ENCODE measurements at places on chromosomes 1 and 21.
A peak's percentile ranks its signal among the peaks of the same experiment; 100 is the strongest.

DNA sequence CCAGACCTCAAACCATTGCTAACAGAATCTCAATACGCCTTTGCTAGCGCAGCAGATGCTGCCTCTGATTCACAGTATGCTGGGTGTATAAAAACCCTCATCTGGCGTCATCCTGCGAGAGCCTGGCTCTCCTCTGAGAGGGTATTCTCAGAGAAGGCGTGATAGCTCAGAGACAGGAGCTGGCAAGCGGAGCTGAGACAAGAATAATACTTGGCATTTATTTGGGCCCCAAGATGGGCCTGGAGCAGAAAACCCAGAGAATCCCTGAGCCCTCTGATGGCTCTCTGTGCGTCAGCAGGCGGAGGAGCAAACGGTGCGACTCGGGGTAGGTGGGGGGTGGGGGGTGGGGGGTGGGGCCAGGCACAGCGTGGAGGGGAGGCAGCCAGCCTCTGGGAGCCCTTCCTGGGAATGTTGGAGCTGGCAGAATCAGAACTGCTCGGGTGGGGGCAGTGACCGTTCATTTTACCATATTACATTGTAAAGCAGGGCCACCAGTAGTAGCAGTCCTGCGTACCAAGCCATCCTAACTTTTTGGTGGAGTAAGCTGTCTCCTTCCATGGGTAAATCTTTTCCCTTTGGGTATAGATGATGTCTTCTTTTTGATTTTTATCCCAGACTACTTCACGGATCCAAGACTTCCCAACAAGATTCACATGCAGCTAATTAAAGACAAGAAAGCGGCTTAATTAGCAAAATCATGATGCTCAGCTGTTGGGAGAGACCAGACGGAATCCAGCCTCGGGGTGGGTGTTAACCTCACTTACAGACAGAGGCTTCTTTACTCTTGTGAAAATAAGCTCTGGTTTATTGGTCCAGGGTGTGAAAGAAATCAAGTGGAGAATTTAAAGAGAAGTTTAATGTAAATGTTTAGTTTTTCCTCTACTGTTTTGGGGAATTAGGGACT is 7.1 kb downstream of the RIIAD1 start:
- DNase-seq, result peak; percentile 65

DNA sequence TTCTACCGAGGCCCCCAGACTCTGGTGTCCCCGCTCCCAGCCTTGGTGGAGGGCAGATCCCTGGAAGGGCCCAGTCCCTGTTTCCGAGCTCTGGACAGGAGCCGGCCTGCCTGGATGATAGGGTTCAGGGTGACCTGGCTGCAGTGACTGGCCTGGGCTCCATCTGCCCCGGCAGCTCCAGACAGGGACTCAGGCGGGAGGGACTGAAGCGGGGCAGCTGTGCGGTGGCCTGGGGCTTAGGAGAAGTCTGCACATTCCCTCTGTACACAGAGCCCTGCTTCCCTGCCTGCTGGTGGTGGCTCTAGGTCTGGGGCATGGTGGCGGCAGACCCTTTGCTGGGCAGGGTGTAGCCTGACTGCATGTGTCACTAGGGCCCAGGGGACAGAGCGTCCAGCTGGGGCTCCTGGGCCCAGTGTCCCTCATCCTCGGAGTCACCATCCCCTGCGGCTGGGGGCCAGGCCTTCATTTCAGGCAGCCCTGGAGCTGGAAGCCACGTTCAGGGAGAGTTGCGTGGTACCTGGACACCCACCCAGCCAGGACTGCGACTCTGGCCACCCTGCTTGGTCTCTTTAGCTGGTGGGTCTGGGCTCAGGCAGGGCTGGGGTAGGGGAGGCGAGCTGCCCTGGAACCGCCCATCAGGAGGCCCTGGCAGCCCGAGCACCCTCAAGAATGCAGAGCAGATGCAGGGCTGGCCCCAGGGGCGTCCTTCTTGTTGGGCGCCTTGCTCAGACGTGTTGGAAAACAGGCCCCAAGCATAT is 9.6 kb downstream of the ARHGEF16 start:
- no peak for DNase-seq

GRCh38 chr1:227759341-227760300 is 24.4 kb downstream of the SNAP47 start:
- DNase-seq, result peak; percentile 97

- DNase-seq, result no peak
These were observed 2.7 kb upstream of the NEGR1 start for GRCh38 chr1:72285074-72285425.

- no peak for DNase-seq
These were observed 47.0 kb upstream of the PALMD start for GRCh38 chr1:99598738-99599411.

GRCh38 chr1:228802386-228803220 is 67.3 kb downstream of the RHOU start:
- no peak for DNase-seq

GRCh38 chr1:27646676-27647075 is 11.7 kb upstream of the FGR start:
- no peak for DNase-seq

DNA sequence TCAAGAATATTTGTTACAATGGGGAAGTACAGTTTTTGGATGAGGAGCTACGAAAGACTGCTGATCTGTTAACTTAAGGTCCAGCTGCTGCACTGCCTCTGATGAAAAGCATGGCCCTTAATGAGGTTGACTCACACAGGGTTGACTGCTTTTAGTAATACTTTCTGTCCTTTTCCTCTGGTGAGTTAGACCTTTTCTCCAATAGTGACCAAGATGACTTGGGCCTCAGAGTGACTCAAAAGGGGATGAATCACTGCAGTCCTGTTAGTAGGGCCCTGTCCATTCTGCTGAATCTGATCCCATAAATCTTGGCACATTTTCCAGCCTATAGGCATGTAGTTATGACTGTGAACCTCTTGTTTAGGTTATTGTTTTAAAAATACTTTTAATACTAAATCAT is 2.7 kb downstream of the DISP1 start:
- peak; percentile 99 for DNase-seq

DNA sequence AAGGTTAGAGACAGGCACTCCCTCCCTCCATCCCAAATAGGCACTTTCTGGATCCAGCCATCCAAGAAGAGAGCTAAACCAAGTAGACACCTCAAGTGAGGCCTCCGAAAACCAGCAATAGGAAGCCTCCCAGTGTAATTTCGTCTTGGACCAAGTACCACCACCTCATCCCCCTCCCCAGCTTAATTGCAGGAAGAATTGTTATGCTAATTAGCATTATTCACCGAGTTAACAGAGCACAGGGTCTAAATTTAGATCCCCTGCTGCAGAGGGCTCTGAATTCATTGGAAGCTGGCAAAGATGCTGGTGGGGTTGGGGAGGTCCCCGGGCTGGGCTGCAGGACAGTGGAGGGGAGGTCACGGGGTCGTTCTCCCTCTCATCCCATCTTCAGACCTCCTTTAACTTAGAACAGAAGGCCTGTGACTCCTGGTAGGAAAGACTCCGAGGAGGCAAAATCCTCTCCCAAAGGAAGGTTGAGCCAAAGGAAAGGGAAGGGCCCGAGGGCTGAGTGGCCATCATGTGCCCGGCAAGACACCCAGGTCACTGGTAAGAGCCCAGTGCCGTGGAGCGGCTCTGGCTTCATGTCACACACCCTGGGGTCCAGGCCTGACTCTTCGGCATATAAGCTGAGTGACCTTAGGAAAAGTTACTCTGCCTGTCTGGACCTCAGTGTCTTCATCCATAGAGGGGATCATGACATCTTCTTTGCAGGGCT is 209.2 kb upstream of the GRIK3 start:
- no peak for DNase-seq

DNA sequence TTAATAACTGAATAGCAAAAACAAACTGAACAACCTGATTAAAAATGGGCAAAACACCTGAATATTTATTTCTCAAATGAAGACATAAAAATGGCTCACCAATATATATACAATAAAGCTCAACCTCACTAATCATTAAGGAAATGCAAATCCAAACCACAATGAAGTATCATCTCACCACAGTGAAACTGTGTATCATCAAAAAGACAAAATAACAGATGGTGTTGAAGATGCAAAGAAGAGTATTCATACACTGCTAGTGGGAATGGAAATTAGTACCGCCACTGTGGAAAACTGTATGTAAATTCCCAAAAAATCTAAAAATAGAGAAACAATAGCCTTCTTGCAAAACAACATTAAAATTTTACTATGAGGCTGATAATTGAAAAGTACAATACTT is 1660.1 kb upstream of the B3GALT2 start:
- DNase-seq, result no peak

GRCh38 chr21:46608672-46609111 is 3.8 kb upstream of the S100B start:
- no peak for DNase-seq

DNA sequence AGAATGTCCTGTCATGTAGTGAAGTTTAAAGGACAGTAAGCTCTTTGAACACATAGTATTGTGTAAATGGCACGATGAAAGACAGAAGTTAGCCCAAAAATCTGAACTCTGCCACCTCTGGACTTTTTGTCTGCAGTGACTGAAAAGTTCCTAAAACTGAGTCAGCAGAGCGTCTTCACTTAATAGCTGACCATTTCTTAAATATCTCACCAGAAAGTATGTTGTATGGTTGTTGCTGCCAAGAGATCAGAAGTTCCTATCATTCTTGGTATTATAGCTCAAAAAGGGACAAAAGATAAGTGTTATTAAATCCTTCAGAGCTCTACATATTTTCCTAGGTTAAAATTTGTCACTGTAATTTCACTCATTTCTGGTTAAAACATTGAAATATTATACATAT is 1003.0 kb downstream of the TTLL7 start:
- peak; percentile 55 for DNase-seq

DNA sequence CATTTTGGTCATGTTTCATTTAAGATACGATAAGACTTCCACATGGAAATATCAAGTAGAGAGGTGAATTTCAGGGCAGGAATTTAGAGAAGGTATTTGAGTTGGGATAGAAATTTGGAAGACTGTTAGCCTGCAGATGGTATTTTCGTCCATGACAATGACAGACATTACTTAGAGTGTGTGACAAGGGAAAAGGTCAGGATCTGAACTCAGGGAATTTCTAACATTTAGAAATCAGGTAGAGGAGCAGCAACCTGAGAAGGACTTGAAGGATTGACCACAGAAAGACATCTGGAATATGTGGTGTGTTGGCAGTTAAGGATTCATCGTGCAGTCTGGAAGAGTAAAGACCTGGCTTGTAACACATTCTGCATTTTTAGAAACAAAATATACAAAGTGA is 57.9 kb downstream of the RABGAP1L start:
- DNase-seq, result no peak

GRCh38 chr21:32653326-32653901 is 41.2 kb upstream of the CFAP298 start:
- DNase-seq, result peak; percentile 2

DNA sequence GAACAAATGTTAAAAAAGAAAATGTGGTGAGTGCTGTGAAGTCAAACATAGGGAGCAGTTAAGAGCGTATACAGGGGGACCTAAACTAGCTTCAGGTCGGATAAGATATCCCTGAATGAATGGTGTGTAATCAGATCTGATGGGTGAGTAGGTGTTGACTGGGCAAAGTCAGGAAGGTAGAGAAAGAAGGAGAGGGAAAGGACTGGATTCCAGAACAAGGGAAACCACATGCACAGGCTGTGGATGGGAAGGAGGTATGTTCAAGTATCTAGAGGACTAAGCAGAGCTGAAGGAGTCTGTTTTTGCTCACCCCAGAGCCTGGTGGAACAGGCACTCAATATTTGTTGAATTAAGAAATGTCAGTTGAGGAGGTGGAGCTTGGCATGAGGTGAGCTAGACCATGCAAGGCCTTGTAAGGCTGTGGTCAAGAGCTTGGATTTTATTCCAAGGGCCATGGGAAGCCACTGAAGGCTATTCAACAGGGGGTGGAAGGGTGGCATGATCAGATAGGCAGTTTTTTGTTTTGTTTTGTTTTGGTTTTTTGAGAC is 27.4 kb downstream of the MAP7D1 start:
- no peak for DNase-seq

DNA sequence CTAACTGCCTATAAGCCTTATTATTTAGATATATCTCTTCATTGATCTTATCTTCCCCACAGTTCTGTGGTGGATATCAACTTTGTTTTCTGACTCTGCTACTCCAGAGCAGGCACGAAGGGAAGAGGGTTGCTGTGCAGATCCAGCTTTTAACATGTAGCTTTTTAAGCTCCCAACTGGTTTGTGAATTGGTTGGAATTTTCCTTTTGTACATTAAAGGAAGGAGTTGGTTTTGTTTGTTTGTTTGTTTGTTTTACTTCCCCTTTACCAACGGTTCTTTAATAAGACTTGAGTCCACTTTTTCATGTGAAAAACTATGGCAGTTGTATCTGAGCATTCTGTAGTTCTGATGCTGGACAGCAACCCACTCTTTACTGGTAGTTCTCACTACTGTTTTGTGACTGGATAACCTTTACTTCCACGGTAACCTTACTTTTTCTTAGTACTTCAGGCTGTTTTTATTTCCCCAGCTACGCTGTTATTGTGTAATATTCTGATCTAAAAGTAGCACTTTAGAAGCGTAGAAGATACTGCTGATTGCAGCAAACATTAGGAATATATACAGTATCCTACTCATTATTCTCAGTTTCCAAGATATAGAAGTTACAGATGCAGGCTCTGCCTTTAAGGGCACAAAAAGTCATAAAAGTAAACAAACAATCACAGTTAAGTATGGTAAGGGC is 1.6 kb downstream of the GNPAT start:
- peak; percentile 5 for DNase-seq

- no peak for DNase-seq
These were observed 17.3 kb downstream of the SLC1A7 start for GRCh38 chr1:53125122-53125521.

DNA sequence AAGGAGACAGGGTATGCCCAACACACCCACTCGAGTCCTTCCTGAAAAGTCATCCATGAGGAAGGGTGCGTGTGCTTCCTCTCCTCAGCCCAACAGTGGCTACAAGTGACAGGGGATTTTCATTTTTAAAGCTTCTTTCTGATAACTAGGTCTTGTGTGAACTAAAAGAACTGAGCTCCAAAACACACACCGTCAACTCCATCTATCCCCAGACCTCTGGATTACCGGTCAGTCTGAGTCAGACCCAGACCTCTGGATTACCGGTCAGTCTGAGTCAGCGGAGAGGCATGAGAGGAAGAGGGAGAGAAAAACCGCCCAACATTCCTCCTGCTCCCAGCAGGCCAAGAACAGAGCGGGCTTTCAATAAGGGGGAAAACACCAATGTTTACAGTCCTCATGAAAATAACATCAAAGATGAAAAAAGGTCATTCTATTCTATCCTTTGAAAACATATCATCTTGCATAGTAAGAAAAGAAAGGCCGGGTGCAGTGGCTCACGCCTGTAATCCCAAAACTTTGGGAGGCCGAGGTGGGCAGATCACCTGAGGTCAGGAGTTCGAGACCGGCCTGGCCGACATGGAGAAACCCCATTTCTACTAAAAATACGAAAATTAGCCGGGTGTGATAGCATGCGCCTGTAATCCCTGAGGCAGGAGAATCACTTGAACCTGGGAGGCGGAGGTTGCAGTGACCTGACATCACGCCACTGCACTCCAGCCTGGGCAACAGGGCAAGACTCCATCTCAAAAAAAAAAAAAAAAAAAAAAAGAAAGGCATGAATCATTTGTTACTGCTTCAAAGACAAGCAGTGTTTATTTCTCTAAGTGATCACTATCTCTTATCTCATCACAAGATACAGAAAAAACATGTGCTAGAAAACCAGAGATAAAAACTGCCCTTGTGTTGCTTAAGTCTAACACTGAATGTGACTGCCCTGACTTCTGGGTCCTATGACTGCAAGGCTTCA is 3.4 kb downstream of the PTTG1IP start:
- DNase-seq, result peak; percentile 96

GRCh38 chr1:86296305-86297205 is 99.6 kb downstream of the ODF2L start:
- DNase-seq, result no peak
